ENCODE measurements at places on chromosomes 11 and 22.

DNA sequence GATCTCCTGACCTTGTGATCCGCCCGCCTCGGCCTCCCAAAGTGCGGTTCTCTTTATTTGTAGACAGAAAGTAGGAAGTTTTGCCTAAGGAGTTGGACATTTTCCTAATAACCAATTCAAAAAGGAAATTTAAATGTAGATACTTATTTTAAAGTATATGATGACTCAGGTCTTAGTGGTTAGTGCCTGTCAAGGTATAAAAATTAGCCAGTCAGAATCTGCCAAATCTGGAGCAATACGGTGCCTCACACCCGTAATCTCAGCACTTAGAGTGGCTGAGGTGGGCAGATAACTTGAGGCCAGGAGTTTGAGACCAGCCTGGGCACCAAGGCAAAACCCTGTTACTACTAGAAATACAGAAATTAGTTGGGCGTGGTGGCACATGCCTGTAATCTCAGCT is 86.7 kb upstream of the RASSF10 start:
- DNase-seq: no peak

GRCh38 chr11:94025690-94026394 is 4.7 kb downstream of the HEPHL1 start:
- DNase-seq: peak; percentile 54

DNA sequence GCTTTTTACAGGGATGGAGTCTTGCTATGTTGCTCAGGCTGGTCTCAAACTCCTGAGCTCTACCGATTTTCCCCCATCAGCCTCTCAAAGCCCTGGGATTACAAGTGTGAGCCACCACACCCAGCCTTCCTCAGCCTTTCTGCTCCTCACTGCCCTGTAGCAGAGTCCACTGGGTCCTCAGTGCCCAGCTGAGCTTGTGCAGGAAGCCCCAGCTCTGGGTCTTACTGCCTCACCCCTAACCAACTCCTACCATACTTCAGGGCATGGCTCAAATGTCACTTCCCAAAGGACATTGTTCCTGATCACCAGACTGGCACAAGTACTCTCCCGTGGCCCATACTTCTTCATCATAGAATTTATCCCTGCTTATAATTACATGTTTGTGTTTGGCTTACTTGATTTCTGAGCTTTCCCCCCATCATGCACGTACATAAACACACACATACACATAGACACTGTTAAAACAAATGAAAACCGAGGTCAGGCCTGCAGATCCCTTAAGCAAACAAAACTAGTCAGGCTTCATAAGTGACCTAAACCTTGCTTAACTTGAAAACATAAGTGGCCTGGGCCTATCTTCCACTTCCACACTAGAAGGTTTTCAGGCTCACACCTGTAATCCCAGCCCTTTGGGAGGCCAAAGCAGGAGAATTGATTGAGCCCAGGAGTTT is 14.0 kb upstream of the SLC43A3 start:
- no peak for DNase-seq

DNA sequence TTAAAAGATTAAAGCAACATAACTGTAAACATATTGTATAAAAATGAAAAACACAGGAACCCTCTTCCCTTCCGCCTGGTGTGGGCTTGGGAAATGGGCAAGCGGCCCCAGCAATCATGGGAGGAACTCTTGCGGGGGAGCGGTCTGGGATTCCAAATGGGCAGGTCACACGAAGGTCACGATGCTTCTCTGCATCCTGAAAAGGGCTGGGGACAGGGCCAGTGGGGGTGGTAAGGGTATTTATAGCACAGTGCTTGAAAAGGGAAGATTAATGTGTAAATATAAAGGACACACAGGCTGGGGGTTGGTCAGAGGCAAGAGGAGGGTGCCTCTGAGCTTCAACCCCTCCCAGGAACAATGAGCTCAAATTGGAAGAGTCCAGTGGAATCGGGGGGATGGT is 46.9 kb upstream of the OR4B1 start:
- DNase-seq: no peak

- no peak for DNase-seq
These were observed 160.1 kb upstream of the ZC3H12C start for GRCh38 chr11:109933126-109933525.

DNA sequence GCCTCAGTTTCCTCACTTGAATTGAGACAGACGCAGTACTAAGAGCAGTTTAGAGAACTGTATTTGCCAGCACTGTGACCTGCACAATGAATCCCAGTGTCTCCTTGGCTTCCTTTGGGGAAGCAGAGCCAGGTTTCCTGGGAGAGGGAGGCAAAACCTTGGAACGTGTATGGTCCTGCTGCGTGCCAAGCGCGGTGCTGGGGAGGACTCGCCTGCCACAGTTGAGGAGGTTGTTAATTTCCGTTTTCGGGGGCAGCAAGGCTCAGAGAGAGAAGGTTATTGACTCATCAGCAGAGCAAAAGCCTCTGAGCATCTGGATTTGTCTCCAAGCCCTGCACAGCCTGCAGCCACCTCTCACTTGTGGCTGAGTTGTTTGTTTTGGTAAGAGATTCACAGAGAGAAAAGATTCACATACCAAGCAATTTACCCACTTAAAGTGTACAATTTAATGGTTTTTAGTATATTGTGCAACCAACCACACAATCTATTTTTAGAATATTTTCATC is 10.8 kb downstream of the SYT12 start:
- no peak for DNase-seq

- DNase-seq: no peak
These were observed 46.2 kb downstream of the MACROD1 start for GRCh38 chr11:64119700-64120099.

- DNase-seq: no peak
These were observed 8.9 kb downstream of the PGAP2 start for GRCh38 chr11:3817181-3817800.

GRCh38 chr11:69398529-69399492 is 82.7 kb upstream of the LINC01488 start:
- DNase-seq: peak; percentile 68

GRCh38 chr22:49072996-49073645 is 754.6 kb downstream of the BRD1 start:
- DNase-seq: no peak

GRCh38 chr22:44379817-44380755 is 67.3 kb upstream of the SHISAL1 start:
- no peak for DNase-seq

DNA sequence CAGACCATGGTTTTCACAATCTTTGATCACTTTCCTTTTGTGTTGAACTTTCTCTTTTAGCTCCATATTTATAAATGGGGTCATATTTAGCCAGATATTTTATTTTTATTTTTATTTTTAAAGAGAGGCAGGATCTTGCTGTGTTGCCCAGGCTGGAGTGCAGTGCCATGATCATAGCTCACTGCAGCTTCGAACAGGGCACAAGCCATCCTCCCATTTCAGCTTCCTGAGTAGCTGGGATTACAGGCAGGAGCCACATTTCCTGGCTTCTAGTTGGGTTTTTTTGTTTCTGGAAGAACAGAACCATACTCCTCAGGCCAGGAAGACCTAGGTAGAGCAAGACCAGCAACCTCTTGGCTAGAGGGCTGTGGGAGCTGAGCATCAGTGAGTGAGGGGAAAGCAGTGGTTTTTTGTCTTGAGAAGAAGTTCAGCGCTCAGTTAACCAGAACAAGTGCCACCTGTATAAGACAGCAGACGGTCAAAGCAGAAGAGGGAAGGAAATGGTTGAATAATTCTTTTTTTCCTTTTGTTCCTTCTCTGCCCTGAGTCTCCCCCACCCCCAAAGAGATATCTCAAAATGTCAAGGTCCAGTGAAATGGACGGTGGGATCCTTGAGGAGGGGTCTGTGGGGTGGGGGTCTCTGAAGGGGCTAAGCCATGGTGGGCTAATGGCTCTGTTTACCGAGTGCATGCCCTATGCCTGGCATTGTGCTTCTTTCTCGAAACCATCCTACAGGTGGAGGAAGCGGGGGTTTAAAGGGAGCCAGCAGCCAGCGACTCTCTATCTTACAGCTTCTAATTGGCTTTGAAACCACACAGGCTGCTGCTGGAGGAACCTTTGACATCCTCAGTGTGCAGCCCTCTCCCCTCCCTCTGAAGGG is 63.0 kb downstream of the PTPRJ start:
- no peak for DNase-seq

DNA sequence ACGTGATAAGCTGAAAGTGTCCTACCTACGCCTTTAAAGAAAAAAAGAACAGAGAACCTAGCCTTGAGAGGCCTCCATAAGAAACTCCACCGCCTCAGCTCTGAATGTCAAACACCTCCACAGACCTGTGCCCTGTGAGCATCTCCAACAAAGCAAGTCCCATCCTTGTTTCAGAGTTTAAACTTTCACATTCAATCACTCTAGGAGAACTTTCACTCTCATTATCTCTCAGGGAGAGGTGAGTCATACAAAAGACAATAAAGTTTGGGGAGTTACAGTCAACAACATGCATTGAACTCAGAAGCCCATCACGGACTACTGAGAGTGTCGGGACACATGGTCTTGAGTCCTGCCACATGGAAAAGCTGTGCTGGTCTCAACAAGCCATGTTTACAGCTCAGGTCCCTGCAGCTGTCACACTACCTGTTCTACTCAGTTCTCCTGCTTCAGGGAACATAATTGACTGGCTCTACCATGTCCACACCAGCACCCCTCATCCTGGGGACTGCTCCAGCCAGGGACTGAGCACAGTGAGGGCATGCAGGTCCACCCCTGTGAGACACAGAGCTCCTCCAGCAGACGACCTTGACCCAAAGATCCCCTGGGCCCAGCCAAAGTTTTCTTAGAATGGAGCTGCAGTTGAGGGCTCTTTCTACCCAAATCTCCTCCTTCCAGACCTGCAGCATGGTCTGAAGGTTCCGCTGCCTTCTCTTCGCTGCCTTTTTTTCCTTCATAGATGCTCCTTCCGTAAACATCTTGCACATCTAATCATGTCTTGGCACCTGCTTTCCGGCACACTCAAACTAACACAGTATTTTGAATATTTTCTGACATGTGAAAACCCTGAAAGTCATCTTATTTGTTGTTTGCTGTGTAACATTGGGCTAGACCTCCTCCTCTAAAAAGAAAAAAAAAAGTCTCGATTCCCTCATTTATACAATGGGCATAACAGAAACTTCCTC is 114.9 kb downstream of the ETS1 start:
- no peak for DNase-seq

DNA sequence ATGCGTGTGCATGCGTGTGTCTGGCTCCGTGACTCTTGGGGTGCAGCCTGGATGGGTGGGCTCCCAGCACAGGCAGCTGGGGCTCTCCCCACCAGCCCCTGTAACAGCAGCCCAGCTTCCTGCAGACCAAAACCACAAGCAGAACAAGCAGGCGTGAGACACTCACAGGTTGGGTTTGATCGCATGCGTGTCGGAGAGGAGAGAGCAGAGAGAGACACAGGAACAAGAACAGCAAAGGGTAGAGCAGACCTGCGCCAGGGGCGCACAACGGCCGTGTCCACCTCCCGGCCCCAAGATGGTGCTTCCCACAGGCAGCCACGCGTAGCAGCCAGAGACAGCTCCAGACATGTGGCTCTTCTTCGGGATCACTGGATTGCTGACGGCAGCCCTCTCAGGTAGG is at the start of gene CD6:
Gene CD6, plus strand, starts transcription at position 161 of the 400 bp plus-strand sequence. Its CDS starts 186 bp downstream, at position 347.
- DNase-seq: no peak

- DNase-seq: no peak
These were observed 30.6 kb upstream of the ATXN10 start for GRCh38 chr22:45640941-45641621.

- DNase-seq: no peak
These were observed 1155.6 kb downstream of the DLG2 start for GRCh38 chr11:84471501-84471900.

- no peak for DNase-seq
These were observed 158.7 kb upstream of the PDGFD start for GRCh38 chr11:104322696-104323095.

DNA sequence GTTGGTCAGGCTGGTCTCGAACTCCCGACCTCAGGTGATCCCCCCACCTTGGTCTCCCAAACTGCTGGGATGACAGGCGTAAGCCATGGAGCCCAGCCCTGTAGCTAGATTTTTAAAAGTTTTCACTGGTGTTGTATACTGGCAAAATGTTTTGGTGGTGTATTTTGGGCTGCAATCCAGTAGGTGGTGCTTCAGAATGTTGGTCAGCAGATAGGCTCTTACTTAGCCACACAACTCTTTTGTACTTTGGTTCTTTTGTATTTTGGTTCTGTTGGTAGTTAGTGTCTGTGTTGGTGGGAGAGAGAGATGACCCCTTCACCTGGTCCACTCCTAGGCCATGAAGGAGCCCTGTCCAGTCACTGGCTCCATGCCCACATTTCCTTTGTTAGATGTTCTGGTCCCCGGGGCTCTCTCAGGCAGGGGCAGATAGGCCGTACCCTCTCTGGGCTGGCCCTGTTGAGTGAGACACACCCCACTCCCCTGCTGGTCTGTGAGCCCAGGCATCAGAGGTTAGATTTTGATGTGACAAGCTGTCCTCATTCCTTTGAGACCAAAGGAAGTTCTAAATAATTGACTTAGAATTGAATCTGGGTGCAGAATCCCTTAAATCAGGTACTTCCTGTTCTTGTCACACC is 123.8 kb downstream of the DDX10 start:
- DNase-seq: no peak

DNA sequence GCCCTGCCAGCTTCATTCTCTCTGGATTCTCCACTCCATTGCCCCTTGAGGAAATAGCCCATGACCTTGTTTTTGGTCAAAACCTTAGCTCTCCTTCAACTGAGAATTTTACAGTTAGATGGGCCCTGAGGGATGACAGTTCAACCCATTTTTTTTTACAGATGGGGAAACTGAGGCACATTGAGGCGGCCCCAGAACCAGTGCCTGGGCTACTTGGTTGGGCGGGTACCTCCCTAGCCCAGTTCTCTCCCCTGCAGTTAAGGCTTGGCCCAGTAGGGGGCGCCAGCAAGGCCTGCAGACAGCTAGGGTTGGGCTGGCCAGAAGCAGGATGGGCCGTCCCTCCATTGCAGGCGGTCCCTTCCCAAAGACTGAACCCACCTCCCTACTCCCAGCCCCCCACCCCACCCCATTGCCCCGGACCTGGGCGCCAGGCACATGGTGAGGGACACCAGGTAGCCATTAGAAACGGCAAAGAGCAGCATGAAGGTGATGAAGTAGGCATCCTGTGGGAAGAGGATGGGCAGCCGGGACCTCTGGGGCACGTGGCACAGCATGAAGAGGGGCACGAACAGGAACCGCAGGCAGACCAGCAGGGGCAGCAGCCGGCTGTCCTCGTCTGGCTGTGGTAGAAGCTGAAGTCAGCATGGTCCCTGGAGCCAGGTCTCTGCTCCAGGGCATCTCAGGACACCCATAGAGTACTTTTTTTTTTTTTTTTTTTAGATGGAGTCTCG is 7.6 kb downstream of the SLC29A2 start:
- DNase-seq: no peak

DNA sequence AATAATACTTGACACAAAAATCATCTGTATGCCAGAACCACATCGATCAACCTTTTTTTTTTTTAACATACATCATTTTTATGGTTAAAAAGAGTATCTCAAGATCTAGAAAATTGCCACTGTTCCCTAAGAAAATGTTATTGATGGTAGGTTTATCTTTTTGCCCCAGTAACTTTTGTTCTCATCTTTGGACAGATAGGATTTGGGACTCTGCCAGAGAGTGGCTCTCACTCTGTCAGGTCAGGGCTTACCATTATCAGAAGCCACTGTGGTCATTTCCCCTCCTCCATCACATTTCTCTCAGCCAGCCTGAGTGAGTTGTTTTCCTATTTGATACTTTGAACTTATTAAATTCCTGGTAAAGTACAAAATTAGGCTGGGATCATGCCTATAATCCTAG is 47.9 kb upstream of the YWHAH start:
- no peak for DNase-seq

- peak; percentile 45 for DNase-seq
These were observed 603 bp downstream of the ESRRA start for GRCh38 chr11:64305691-64306562.

- peak; percentile 87 for DNase-seq
These were observed 999 bp downstream of the TSKU start for GRCh38 chr11:76783896-76784813.

- no peak for DNase-seq
These were observed 2.9 kb downstream of the PICALM start for GRCh38 chr11:86066033-86066432.

Data from renal pelvis (tissue), 12 donors.